Lower lobe of right lung (tissue), 2 donors: ENCODE measurements at places on chromosomes 7 and 10.
A peak's percentile ranks its signal among the peaks of the same experiment; 100 is the strongest.

- no peak for DNase-seq
Measured at GRCh38 chr7:16559497-16560179, 33.0 kb downstream of the LRRC72 start.

DNA sequence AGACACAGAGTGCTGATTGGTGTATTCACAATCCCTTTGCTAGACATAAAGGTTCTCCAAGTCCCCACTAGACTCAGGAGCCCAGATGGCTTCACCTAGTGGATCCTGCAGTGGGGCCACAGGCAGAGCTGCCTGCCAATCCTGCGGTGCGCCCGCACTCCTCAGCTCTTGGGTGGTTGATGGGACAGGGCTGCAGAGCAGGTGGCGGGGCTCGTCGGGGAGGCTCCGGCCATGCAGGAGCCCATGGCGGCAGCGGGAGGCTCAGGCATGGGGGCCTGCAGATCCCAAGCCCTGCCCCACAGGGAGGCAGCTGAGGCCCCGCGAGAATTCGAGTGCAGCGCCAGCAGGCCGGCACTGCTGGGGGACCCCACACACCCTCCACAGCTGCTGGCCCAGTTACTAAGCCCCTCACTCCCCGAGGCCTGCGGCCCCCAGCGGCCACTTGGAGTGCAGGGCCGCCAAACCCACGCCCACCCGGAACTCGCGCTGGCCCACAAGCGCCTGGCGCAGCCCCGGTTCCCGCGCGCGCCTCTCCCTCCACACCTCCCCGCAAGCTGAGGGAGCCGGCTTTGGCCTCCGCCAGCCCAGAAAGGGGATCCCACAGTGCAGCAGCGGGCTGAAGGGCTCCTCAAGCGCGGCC is 7.7 kb upstream of the BET1 start:
- no peak for DNase-seq

DNA sequence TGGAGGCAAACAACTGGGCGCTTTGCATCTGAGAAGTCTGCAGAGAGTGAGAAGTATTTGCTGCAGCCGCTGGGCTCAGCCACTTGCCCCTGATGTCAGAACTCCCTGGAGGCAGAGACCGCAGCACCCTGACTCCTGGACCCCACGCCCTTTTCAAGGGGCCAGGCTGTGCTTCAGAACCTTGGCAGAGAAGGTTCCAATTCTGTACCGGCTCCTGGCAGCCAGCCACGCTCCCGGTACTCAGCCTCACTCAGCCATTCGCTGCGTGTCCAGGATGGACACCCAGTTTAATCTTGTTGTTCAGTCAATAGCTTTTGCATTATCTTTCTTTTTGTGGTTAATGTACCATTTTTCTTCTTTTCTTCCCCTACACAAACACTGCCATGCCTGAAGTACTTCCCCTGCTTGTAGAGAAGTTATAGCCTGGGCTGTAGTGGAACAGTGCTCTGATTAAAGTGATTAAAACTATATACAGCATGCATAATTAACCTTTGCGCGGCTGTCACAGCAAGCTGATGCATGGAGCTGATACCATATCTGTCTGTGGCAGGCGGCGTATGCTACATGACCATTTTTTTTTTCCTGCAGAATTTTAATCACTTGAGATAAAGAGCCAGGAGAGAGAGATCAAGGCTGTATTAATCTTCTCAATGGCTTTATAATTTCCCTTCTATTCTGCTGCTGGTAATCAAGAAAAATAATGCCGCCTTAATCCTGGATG is 578.5 kb downstream of the SDK1 start:
- DNase-seq = no peak

GRCh38 chr10:47243791-47244190 is 56.2 kb upstream of the GDF10 start:
- no peak for DNase-seq

DNA sequence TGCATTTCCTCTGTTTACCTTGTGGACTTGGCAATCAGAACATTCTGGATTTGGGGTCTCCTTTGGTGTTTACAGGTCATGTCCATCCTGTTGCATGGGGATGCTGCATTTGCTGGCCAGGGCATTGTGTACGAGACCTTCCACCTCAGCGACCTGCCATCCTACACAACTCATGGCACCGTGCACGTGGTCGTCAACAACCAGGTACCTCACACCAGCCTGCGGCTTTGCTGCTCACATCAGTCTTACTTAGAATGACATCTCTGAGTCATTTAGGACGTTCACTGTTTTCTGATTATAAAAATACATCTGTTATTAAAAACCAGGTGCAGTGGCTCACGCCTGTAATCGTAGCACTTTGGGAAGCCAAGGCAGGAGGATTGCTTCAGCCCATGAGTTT is 67.0 kb upstream of the ZMIZ2 start:
- DNase-seq = no peak

- no peak for DNase-seq
Measured at GRCh38 chr7:21942955-21943354, 2.7 kb downstream of the CDCA7L start.

GRCh38 chr10:74051736-74052342 is 53.9 kb downstream of the VCL start:
- no peak for DNase-seq

DNA sequence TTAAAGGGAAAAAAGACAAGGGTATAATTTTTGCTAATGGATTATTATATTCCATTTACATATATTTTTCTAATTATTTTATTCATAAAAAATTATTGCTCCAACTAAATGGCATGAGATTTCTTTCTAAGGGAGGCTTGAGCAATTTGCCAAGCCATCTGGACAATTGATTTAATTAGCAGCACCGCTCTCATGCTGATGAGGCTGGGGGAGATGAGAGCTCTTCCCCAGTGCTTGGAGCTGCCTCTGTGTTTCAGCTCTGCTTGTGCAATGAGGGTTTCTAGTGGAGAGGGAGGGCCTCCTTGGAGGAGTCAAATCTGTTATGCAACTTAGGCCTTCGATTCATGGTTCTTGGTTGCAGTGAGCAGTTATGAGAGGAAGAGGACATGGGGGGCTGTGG is 574.3 kb downstream of the TCERG1L start:
- no peak for DNase-seq

DNA sequence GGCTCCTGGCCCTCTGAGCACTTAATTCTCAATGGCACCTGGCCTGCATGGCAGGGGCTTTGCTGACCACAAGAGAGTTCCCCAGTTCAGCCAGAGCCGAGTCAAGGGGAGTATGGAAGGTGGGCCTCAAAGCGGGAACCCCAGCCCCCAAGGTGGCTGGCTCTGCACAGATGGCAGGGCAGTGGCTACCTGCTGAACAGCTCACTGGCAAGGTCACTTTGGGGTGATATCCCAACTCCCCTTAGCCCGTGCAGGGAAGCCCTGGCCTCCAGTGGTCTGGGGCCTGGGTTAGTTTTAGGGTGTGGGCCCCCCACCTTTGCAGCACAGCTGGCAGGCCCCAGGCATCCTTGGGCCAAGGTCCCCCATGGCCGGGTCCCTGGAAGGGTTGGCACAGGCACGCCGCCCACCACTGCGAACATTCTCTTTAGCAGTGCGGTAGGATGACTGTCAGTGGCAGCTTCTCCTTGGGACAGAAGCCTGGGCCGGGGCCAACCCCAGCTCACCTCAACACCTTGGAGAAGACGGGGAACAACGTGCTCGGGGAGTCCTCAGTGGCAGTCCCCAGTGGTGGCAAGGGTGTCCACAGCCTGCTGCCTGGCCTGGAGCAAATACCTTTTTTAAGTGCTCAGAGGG is 36.8 kb downstream of the PPIF start:
- peak; percentile 45 for DNase-seq
